ENCODE measurements at places on chromosomes 13 and 19.

GRCh38 chr13:106678646-106679418 is 110.9 kb upstream of the ARGLU1 start:
- DNase-seq: no peak

DNA sequence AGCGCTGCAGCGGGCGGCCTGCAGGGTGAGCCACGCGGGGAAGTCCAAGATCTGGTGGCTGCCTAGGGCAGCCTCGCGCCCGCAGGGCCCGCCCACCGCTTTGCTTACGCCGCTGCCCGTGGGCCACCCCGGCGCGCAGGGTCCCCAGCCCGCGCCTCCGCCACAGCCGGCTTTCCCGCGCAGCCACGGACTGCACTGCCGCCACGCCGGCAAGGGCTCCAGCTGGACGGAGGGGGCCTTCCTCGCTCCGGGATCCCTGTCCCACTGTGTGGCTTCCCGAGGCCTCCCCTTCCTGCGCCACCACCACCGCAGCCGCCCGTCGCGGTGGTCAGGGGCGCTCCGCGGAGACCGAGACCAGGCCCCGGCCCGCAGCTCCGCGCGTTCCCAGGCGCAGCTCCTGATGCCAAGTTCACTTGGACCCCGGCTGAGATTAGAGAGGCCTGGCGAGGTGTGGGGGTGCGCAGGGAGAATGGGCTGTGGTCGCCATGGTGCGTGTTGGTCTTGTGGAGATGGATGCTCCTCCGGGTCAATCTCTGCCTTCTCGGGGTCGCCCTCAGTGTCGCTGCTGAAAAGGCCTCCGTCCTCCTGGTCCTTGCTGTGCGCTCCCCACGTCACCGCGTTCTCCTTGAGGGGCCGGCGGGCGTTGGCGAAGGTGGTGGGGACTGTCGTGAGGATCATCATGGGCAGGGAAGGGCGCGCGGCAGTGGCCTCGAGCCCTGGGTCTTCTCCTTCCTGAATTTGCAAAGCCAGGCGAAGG is 17.9 kb upstream of the RNF17 start:
- no peak for DNase-seq

GRCh38 chr13:93226065-93226622 is 463 bp upstream of the GPC6 start:
- no peak for DNase-seq

- no peak for DNase-seq
Observed at GRCh38 chr19:30512176-30513081, 140.2 kb downstream of the ZNF536 start.

DNA sequence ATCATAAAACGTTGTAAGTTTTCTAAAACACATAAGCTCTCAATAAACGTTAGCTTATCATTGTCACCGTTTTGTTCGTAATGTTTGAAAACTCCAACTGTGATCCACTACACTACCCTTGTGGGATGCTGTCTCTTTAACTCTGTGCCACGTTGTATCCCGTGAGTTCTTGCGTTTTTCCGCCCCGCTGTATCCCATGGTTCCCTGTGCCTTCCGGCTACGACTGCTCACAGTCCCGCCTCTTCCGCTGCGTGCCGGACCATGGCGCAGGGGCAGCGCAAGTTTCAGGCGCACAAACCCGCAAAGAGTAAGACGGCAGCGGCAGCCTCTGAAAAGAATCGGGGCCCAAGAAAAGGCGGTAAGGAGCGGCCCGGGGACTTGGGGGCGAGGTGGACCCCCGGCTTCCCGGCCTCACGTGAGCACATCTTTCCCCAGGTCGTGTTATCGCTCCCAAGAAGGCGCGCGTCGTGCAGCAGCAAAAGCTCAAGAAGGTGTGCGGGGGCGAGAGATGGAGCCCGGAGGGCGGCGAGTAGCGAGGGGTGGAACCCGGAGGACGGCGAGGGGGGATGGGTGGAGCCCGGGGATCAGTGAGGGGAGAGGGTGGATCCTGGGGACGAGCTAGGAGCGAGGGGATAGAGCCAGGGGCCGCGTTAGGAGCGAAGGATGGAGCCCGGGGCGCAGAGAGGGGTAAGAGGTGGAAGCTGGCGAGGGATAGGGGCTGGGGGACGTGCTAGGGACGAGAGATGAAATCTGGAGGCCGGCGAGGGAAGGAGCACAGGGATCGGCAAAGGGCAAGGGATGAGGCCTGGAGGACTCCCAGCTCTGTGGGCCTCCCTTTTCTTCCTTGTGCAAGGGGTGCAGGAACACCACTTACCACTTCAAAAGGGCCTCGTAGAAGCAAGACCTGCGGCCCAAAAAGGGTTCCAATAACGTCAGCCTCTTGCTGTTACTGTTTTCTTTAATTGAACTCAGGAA is at the start of gene C19orf53:
Gene C19orf53 (plus strand): TSS at position 240 of the 975 bp plus-strand sequence. CDS start 22 bp downstream, at position 262.
- peak; percentile 93 for DNase-seq

GRCh38 chr19:4034048-4035017 is 26.8 kb downstream of the PIAS4 start:
- no peak for DNase-seq

DNA sequence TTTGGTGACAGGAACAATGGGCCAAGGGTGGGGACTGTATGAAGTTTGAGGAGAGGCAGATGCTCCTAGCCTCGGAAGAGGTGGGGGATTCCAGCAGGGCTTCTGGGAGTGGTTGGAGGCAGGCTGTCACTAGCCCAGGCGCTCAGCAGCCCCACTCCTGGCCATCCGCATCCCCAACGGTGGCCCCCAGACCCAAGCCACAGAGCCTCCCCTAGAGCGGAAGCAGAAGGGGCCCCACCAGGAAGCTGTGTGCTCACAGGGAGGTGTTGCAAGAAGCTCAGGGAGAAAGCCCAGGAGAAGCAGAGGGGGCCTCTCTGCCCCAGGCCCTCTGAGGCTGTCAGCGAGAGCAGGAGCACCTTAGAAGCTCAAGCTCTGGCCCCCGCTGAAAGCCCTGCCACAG is 8.3 kb downstream of the PRAM1 start:
- no peak for DNase-seq

GRCh38 chr13:21012211-21012610 is 49.2 kb downstream of the LATS2 start:
- DNase-seq: no peak

DNA sequence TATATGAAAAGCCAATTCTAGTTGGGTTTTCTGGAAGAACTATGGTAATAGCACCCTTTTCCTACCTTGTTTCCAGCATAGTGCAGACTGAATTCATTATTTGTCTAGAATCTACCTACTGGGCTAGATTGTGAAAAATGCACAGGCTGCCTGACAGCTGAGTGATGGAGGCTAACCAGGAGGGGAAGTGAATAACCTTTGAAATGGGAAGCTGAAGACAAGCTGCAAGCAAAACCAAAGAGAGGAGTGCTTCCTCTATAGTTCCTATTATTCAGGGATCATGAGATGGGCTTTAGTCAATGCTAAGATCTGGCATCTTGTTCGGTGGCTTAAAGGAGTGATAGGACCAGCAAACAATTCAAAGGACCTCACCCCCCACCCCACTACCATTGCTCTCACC is 26.9 kb downstream of the MZT1 start:
- no peak for DNase-seq

- no peak for DNase-seq
Observed at GRCh38 chr13:29594710-29595379, 643 bp downstream of the SLC7A1 start.

GRCh38 chr13:27522847-27523246 is 72.5 kb upstream of the MTIF3 start:
- DNase-seq: no peak

GRCh38 chr13:70668293-70668692 is 560.0 kb upstream of the KLHL1 start:
- no peak for DNase-seq

DNA sequence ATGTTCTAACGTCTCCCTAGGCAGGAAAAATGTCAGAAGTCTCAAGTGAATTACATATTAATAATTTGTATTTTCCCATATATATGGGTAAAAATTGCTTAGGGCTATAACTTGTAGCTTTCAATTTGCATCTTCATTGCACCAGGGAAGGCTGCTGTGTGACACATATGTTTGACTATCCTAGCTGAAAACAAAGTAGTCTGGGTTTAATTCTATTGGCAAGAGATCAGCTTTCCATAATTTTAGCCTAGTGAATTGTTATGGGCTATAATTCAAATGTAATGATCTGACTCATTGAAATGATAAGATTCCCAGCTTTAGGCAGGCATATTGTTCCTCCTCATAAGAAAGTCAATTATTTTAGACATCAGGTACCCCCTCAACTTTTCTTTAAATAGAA is 553.1 kb downstream of the DCT start:
- no peak for DNase-seq

DNA sequence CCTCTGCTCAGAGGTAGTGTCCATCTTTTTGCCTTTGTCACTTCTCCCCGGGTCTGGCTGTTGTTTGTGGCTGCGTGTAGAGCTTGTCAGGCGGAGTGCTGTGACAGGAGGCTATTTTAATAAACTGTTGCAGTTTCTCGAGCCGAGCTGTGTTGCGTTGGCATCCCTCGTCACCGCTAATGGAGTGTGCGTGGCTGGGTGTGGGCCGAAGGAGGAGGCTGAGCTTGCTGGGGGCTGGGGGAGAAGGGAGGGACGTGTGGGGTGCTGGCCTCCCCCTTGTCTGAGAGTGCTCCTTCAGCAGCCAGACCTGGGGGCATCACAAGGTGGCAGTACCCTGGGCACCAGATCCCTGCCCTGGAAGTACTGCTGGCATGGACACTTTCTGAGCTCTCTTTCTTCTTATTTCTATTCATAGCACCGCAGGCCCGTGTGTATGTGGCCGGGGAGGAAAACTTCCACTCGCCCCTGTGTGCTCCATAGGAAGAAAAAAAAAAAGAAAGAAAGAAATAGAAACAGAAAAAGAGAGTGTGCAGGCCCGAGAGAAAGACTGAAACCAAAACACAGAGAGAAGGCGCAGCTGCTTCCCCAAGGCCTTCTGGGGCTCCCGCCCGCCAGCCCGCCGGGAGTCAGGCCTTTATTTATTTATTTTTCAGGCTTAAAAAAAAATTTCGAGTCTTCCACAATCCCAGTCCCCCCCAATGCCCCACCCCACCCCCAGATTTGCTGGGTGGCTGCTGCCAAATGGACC is 27.0 kb downstream of the NFIX start:
- no peak for DNase-seq

- no peak for DNase-seq
Observed at GRCh38 chr13:24668511-24668910, 11.7 kb upstream of the ATP12A start.

Measured in dermis microvascular lymphatic vessel endothelial cell (primary cell).